ENCODE measurements at places on chromosomes 3 and 15.

DNA sequence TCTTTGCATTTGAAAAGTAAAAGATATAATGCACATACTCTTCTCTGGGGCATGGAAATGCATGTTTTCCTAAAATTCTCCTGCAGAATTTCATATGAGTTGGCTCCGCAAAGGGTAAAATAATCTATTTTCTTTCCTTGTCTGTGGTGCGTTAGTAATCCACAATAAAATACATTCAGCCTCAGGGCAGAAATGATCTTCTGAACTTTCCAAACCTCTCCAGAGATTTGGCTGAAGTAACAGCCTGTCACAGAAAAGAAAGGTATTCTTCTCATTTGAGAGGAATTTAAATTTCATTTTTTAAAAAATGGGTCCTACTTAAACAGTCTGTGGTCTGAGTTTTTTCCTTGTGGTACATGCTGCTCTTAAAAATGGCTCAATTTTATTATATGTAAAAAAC, 182.7 kb upstream of the DCBLD2 start:
- DNase-seq: no peak

DNA sequence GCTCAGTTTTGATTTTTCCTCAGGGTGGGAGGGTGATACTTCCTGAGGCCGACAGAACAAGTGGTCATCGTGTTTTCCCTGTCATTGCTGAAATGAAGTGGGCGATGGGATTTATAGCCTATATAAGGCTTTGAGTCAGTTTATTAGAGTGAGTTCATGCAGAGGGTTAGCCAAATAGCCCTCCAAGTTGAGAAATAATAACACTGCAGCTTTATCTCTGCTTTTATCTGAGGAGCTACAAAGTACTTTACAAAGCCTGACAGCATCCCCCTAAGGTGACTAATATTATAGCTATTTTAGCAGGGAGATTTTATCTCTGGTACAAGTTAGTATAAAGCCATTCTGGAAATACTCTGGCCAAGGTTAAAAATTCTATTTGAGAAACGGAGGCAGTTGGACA, 389.6 kb downstream of the MFSD1 start:
- peak; percentile 98 for DNase-seq

GRCh38 chr3:66039590-66039887, 821 bp upstream of the MAGI1 start:
- peak; percentile 51 for DNase-seq

GRCh38 chr3:119913021-119913420, 131.1 kb downstream of the NR1I2 start:
- DNase-seq: peak; percentile 67

GRCh38 chr3:180580934-180581333, 21.0 kb upstream of the TTC14 start:
- DNase-seq: no peak

DNA sequence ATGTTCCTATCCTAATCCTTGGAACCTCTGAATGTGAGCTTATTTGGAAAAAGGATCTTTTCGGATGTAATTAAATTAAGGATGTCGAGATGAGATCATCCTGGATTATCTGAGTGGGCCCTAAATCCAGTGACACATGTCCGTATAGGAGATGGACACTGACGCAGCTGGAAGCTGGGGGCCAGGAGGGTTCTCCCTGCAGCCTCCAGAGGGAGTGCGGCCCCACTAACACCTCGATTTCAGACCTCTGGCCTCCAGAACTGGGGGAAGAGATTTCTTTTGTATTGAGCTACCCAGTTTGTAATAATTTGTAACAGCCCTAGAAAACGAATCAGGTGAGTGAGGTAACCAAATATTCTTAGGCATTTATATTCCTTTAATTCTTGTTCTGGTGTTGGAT, 2.5 kb downstream of the DNAJB8 start:
- DNase-seq: no peak

DNA sequence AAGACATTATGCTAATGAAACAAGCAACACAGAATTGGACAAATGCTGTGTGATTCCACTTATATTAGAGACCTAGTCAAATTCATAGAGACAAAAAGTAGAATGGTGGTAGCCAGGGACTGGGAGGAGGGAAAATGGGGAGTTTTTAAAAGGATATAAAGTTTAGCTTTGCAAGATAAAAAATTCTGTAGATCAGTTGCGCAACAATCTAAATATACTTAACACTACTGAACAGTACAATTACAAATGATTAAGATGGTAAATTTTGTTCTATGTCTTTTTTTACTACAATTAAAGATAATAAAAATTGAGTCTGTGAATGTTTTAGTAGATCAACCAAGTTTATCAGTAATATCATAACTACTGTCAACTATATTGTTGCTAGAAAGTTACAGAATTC, 340.1 kb upstream of the PDZRN3 start:
- DNase-seq: no peak

- peak; percentile 83 for DNase-seq
These were observed 18.2 kb upstream of the EHHADH start for GRCh38 chr3:185272033-185272432.

DNA sequence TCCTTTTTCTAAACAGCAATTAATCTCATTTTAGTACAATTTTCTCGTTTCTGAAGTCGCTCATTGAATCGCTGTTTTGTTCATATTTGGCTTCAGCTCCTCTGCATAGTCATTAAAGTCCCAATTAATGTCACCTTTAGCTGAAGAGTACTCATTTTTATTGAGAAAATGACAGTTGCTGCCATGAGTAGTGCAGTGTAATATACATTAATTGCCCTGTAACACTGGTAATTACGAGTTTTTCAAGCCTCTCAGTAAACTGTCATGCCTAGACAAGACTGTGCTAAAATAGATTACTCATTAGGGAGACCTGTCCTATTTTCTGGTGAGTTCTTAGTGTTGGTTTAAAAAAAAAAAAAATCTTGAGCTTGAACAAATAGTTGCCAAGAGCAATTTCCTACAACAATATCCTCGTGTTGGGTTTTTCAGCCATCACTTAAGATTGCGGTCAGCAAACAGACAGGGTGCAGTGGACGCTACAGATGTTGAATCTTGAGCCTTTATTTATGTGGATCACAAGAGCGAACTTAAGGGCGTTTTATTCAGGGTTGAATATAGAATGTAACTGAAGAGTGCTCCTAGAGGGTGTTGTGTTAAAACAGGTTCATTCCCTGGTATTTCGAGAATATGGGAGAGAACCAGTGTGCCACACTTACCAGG, 176.0 kb downstream of the CDIN1 start:
- no peak for DNase-seq

GRCh38 chr3:52678265-52679198, 7.2 kb downstream of the PBRM1 start:
- no peak for DNase-seq

DNA sequence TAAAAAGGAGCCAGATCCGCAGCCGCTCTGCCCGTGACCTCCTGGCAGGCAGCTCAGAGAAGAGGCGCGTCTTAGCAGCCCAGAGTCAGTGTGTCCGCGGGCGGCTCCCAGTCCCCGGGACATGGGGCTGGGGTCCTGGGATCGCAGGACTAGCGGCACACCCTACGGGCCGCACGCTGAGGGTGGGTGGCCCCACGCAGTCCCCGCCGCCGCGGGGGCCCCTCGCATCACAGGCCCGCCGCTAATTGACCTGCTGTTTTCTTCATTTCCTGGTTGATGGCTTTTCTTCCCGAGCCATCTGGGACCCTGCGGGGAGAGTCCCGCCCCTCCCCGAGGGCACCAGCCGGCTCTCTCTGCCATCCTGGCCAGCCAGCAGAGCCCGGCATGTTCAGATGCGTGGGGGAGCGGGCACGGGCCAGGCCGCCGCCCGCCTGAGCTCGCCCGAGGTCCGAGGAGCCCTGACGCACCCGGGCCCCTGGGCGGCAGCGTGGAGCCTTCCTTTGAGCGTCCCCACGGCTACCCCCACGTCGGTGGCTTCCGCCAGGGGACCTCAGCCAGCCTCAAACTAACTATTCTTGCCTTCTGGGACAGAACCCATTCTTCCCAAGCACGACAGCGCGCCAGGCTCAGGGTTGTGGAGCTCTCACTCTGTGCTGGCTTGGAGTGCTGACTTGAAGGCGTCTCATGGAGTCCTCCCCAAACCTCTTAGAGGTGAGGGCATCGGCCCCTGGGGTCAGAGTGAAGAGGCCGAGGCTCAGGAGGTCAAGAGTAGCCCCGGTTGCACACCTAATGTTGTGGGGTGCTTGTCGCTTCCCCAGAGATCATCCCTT, 34.6 kb upstream of the CACNA2D3 start:
- DNase-seq: no peak

GRCh38 chr3:128316481-128316891, 150.2 kb downstream of the DNAJB8 start:
- DNase-seq: no peak

DNA sequence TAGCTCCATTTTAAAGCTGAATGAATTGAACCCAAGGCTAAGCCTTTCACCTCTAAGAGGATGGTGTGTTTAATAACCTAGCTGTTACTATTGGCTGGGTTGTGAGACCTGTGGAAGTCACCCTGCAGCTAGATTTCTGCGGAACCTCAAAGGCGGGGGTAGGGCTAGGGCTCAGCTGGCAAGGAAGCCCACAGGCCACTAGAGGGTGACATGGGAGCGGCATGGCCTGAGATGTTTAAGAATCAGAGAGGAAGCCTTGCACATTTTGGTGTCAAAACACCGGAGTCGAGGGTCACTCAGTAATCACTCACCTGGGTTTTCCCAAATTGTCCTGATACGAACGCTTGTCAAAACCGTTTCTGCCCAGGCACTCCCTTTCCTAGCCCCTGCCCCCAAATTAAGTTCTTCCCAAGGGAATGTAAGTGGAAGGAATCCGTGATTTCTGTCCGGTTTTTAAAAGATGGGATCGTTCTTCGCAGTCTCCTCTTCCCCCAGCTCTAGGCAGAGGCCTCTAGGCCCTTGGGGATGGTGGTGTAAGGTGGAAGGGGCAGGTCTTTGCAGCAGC, 3.8 kb upstream of the ACAD9 start:
- no peak for DNase-seq

DNA sequence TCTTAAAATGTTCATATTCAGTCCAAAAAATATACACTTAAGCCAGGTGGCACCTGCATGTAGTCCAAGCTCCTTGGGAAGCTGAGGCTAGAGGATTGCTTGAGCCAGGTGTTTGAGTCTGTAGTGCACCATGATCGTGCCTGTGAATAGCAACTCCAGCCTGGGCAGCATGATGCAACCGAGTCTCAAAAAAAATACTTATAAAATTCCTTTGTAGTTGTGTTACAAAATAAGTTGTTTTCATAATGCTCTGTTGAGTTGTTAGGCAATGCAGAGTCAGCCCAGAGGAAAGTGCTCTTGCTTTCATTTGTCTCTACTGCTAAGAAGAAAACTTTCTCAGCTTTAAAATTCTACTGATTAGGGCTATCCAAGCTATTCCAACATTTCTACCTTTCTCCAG, 442.8 kb upstream of the ARRDC4 start:
- DNase-seq: no peak

GRCh38 chr3:15845475-15845874, 47.7 kb upstream of the ANKRD28 start:
- DNase-seq: no peak

- no peak for DNase-seq
These were observed 2.8 kb upstream of the CCR3 start for GRCh38 chr3:46239301-46239938.

DNA sequence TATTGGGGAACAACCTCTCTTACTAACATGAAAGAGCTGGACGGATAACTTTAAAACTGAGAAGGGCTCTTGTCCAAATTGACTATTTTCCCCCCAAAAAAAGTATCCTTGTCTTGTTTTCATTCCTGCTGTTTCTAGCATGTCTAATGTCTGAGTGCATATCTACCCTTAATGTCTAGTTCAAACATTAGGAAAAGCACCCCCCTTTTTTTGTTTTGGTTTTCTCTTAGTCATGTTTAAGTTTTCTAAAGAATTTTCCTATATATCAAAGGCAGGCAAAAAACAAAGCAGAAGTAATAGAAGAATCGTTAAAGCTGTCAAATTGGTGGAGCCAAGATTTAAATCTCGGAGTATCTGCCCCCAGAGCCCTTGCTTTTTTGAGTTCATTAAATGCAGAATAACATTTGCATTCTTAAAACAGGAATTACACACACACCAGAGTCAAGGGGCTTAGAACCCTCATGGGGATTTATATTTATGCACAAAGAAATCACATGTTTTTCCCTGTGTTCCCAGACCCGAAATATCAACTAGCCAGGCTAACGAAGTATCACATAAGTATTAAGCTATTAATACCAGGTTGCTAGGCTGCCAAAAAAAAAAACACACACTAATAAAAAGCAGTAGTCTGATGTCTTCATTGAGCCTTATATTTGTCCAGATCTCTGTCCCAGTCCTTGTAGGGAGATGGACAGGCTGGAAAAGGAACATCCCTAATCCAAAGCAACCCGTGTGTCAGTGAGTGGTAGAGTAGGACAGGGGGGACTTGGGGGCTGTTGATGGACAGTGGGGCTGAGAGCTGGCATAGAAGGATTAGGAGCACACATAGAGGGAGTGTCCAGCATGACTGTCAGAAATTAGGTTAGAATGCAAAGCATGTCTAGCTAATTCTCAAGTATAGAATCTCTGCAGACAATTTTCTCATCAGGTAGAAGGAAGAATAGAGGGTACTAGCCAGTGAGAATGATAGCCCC, 103.6 kb upstream of the BFSP2 start:
- DNase-seq: no peak

DNA sequence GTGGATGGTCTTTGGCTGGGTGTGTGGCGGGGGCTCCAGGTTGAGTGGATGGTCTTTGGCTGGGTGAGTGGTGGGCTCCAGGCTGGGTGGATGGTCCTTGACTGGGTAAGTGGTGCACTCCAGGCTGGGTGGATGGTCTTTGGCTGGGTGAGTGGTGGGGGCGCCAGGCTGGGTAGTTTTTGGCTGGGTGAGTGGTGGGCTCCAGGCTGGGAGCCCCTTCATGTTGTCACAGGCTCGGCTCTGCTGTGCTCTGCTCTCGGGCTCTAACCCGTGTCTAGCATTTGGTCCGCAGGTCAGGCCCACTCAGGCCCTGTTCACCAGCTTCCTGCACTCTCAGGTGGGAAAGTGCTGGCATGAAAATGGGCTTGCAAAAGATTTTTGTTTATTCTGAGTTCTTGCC, 25.1 kb downstream of the CD276 start:
- no peak for DNase-seq

- DNase-seq: no peak
These were observed 1287.2 kb downstream of the NSUN3 start for GRCh38 chr3:95350049-95350448.

DNA sequence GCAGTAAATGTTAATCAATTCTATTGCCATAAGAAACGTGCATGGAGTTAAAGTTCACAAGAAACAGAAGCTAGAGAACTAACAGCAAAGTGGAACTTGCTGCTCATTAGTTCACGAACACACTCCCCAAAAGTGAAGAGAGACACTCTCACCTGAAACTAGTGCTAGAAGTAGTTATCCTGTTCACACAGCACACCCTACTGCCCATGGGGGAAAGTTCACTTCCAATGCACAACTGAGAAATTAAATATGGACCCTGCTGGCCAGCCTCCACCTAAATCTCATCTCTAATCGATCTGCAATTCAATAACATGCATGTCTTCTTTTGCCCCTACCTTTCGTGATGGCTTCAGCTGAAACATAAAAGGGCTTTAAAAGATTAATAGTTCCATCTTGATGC, 39.4 kb upstream of the FRMD4B start:
- DNase-seq: peak; percentile 29
